ENCODE measurements at places on chromosomes 1 and 21.

- no peak for DNase-seq
These were observed 30.3 kb upstream of the RGS16 start for GRCh38 chr1:182634306-182635072.

- DNase-seq: no peak
These were observed 18.1 kb downstream of the KCNT2 start for GRCh38 chr1:196590012-196590708.

GRCh38 chr21:42569732-42570301 lies 56.2 kb downstream of the SLC37A1 start:
- DNase-seq: no peak

DNA sequence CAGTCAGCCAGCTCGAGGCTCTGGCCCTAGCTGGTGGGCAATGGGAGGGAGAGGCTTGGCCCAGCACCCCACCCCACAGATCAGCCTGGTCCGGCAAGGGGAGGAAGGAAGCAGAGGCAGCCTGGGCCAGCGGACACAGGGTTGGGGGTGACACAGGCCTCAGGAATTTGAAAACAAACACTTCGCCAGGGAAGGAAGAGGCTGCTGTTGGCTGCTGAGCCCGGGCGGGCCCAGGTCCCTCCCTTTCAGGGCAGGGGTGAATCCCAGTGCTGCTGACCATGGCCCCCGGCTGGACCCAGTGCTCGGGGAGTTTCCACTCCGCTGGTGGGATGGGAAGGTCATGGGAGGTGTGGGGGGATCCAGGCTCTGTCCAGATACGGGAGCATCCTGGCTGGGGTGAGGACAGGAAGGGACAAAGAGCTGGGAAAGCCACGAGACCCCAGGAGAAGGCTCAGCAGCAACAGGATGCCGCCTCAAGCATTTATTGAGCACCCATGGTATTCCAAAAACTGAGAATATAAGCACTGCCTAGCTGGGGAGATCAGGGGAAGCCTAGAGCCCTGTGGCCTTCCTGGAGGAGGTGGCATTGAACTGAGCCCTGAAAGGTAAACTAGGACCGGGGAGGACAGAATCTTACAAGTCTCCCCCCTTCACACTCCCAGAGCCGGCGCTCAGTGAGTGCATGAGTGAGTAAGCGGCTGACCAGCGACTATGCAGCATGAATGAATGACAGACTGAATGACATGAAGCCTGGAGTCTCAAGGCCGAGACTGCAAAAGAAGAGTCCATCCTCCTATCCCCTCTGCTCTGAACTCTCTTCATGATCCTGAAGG lies 26.2 kb upstream of the EPHA2 start:
- no peak for DNase-seq

DNA sequence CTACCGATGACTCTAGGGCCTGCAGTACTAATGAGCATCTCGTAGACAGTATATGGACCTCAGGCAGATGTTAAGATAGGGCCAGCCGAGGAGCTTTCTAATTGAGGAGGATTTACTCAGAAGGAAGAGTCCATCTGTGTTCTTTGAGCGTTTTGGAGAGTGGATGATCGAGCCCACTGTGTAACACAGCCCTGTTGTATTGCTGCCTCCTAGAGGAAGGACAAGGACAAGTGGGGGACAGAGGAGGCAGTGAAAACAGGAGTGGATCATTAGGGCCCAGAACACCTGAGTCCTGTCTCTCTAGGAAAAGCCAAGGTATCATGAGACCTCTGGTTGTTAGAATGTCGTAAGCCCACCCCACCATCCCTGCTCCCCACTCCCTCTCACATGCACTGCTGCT lies 62.9 kb downstream of the TBX19 start:
- no peak for DNase-seq

DNA sequence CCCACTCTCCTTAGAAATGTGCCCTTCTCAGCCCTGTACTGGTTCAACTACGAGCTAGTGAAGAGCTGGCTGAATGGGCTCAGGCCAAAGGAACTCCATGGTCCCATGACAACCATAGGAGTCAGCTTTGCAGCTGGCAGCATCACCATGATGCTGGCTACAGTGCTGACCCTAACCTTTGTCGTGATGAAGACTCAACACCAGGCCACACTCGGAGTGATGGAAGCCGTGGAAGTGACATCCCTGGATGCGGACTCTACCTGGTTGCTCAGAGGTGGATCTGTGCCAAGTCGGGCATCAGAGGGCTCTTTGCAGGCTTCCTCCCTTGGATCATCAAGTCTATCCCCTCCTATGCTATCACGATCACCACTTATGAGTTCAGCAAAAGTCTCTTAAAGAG lies 11.6 kb downstream of the KDM5B start:
- no peak for DNase-seq

- DNase-seq: no peak
These were observed 415.4 kb downstream of the PTBP2 start for GRCh38 chr1:97136996-97137395.

DNA sequence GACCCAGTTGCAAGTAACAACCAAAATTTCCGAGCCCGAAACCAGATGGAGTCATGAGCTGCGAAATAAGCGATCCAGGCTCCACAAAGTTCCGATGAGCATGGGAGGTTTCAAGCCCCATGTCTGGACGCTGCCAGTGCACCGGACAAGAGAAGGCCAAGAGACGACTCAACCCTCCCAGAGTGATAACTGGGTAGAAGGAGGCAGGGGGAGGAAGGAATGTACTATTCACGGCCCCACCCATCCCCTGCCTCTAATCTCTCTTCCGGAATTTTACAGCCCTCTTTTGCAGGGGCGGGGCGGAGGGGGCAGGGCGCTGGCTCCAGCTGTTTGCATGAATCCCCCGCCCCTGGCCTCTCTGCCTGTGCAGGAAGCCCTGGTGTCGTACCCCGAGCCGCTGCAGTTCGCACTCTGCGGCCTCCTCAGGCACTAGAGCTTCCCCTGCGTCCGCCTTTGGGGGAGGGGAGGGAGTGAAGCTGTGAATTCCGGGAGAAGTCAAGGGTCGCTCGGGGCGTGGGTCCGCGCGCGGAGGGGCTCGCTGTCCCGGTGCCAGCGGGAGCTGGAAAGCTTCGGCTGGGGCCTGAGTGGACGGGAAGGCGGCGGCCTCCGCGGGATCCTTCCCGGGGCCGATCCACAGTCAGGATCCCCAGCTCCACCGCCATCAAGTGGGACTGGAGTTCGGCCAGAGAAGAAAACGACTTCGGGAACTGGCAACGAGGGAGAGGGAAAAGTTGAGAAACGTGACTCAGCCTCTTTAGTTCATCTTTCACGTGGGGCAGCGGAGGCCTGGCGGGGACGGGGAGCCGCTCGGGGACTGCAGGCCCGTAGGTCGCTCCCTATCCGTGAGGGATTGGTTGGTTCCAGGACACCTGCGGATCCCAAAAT lies 6.3 kb upstream of the PTP4A2 start:
- DNase-seq: peak; percentile 73

GRCh38 chr1:54114955-54115354 lies 37.8 kb downstream of the CDCP2 start:
- no peak for DNase-seq

DNA sequence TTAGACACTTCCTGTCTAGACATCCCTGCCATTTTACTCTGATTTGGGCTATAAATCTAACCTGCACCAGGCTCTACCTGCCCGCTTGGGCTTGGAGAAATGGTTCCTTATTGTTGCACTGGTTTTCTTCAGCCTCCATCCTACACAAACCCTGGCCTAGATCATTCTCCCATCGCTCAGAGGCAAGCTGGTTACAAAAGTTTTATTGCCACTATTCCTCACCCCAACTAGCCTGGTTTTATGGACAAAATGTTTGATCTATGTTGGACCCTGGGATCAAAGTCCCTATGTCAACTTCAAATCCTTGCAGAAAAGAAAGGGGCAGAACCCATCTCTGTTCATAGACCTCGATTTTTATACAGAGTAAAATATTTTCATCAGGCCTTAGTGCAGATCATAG lies 31.5 kb upstream of the MTF2 start:
- DNase-seq: no peak

DNA sequence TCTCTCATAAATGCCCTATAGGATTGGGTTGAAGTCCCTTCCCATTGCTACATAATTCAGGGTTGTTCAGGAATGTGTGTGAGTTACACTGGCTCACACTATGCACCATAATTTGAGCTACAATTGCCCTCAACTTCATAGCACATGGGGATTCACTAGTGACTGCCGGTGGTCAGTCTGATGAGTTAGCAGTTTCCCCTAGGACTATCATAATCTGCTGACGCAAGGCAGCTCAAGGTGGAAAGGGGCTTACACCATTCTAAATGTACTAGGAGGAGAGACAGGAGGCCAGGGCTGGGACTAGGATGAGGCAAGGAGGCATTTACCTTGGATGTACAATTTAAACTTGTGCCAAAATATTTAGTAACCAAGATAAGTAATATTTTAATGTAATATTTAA lies 224.7 kb downstream of the GRIK1 start:
- DNase-seq: no peak

- DNase-seq: no peak
These were observed 762.1 kb downstream of the LTN1 start for GRCh38 chr21:28230559-28230958.

GRCh38 chr21:29163341-29164115 lies 33.1 kb downstream of the MAP3K7CL start:
- no peak for DNase-seq

GRCh38 chr1:184424157-184424556 lies 37.3 kb downstream of the C1orf21 start:
- DNase-seq: no peak

- DNase-seq: no peak
These were observed 35.1 kb downstream of the LRRC3 start for GRCh38 chr21:44490405-44490804.

- DNase-seq: no peak
These were observed 188.9 kb downstream of the NRIP1 start for GRCh38 chr21:14875704-14876523.

- no peak for DNase-seq
These were observed 164.8 kb upstream of the COL6A1 start for GRCh38 chr21:45816794-45817193.

- no peak for DNase-seq
These were observed 8.2 kb upstream of the SH2D1B start for GRCh38 chr1:162420120-162420519.

DNA sequence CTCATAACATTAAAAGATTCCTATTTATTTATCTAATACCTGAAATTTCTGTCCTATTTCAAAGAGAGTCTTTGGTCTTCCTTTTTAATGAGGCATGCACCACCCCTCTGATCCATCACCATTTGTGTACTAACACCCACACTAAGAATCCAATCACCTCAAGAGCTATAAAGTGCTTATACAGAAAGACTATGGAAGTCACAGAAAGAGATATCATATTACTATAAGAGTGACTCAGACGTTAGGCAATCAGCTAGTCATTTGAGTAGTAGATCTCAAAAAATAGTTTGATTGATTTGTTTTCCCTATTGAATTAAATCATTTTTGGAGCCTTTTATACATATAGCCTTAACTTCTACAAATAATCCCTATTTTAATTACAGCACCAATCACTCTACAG lies 46.1 kb downstream of the NME7 start:
- DNase-seq: no peak

DNA sequence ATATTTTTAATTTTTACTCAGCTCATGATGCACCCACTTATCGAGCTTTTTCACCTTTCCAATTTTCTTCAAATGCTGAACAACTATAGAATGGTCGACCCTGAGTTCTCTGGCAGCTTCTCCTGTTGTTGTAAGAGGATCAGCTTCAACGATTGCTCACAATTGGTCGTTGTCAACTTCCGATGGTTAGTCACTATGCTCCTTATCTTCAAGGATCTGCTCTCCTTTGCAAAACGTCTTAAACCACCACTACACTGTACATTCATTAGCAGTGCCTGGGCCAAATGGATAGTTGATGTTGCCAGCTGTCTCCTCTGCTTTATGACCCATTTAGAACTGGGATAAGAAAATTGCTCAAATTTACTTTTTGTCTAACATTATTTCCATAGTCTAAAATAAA lies 385.9 kb upstream of the LYPLAL1 start:
- no peak for DNase-seq

DNA sequence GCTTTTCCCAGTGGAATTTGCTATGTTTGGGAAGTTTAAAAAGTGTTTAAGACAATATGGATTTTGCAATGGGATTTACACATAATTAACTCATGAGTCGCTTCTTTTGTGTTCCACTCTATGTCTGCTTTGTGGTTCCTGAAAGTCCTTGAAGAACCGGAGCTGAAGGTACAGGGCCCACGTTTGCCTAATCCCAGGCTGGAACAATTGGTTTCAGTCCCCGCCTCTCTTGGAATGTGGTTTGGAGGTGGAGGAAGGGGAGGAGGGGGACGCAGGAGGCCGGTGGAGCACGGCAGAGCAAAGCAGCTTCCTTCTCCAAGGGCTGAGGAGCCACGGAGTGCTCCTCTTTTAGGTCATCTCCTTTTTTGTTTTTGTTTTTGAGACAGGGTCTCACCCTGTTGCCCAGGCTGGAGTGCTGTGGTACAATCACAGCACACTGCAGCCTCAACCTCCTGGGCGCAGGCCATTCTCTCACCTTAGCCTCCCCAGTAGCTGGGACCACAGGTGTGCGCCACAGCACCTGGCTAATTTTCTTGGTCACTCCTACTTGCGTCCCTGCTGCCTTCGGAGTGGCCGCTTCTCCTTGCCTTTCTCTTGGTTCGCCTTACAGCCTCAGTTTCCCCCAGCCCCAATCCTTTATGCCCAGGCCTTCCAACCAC lies 129.5 kb upstream of the ERRFI1 start:
- no peak for DNase-seq

GRCh38 chr1:205450448-205450847 lies 5.4 kb downstream of the BLACAT1 start:
- DNase-seq: no peak

GRCh38 chr1:25245393-25245792 lies 1.9 kb downstream of the RSRP1 start:
- DNase-seq: no peak

DNA sequence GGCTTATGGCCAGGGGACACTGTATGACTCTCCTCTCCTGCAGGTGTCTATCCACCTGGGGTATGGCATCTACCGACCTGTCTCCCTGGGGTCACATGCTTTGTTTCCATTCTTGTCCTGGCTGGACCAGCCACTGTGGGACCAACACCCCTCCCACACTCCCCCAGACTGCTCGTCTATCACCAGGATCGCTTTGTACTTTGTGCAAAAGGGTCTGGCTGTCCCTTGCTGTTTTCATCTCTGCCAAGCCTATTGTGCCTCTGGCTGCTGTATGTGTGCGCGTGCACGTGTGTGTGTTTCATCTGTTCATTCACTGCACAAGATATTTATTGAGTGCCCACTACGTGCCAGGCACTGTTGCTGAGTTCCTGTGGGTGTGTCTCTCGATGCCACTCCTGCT lies 25.5 kb downstream of the ETNK2 start:
- DNase-seq: no peak

DNA sequence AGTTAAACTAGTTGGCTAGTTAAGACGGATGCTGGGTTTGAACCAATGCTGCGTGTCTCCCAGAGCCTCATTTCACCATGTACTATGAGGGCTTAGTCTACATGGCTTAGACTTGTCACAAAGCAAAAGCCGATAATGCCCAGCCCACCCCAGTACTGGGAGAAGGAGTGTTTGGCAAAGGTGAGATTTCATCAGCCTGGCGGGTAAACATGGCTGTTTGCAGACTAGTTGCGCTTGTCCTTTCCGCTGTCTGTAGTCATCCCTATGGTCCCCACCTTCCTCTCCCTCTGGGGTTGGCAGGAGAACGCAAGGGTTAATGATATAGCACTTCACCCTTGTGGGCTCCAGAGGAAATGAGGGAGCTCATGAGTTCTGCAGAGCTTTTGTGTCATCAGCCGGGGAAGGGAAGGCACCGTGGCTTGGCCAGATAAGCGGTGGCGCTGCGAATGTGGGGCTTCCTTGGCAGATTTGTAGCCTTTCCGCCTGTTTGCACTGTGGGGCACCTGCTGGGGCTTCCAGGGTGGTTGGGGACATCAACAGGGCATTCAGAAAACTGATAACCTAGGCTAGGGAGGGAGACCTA lies 29.2 kb downstream of the SOX13 start:
- DNase-seq: no peak
